ENCODE measurements at places on chromosomes 1 and 21.

GRCh38 chr1:164704954-164705353 lies 146.0 kb downstream of the PBX1 start:
- no peak for DNase-seq

GRCh38 chr1:94722181-94722580 lies 98.0 kb upstream of the SLC44A3 start:
- DNase-seq: no peak

DNA sequence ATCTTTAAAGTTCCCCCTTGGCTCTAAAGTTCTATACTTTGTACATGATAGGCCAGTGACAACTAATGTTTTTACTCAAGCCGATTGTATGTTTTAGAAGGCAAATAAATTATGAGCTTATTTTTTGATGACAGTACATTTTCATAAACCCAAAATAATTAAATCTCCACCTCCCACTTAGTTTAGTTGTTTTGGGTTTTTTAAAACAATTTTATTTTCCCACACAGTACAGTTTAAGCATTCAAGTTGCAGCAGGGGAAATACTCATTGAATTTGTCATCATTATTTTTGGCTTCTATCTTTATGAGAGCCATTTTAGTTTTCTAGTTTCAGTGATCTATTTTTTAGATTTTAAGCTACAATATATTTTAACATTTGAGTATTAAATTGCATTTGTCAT lies 93.6 kb downstream of the OLFML2B start:
- no peak for DNase-seq

DNA sequence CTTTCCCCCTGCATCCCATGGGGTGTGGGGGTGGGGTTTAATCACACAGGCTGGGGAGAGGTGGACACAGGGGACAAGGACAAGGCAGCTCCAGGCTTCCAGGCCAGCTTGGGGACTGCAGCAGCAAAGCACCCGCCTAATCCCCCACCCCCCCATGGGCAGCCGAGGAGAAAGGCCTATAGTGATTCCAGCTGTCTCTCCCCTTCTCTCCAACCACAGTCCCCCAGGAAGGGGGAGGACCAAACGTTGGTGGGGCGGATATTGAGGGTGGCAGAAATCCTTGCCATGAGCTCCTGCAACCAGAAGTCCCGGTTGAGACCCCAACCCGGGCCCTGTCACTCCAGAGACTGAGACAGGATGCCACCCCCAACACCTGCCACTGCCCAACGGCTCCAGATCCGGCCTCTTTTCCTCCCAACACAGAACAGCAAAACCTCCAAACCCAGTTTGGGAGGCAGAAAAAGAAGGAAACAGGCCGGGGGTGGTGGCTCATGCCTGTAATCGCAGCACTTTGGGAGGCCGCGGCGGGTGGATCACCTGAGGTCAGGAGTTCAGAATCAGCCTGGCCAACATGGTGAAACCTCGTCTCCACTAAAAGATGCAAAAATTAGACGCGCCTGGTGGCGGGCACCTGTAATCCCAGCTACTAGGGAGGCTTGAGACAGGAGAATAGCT lies 1.7 kb downstream of the EPHA2 start:
- no peak for DNase-seq

GRCh38 chr1:221272940-221273339 lies 393.7 kb downstream of the HLX start:
- no peak for DNase-seq

DNA sequence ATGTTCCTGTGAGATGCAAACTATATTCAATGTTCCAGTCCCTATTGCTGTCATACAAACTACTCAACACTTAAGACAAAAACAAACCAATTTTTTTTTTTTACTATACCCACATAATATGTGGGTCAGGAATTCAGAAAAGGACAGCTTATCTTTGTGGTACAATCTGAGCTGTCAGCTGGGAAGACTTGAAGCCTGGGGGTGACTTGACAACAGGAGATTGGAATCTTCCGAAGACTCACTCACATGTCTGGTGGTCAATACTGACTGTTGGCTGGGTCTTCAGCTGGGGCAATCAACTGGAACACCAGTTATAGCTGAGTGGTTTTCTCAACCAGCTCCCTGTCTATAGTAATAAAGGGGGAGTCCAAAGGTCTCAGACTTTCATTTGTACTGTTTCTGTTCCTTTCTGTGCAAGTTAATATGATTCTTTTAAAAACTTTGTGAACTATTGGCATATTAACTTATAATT lies 81.7 kb upstream of the ATP1B1 start:
- no peak for DNase-seq

DNA sequence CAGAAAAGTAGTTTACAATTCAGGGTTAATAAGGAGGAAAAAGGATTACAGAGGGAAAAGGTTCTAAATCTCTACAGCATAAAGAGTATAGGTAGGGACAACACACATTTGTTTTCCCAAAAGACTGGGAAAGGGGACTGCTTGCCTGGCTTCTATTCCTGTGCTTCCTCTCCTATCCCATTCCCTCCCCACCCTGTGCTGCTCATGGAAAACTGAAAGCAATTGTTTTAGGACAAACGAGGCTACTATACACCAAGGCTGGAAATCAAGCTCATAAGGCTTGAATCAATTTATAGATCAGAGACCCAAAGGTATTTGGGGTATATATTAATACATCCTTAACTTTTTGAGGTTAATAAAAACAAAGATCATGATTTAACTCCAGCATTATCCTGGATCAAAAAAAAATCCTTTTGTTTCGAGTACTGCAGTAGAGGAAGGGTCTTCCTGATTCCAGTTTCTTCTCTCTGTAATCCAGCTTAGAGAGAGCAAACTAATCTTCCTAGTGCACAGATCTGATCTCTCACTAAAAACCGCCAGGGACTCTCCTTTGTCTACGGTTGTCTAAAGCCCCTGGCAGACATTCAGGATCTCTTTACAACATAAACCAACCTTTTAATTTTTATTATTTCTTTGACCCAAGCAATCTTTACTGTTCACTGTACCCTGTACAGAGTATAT lies 37.4 kb upstream of the A3GALT2 start:
- DNase-seq: no peak

- DNase-seq: no peak
These were observed 103.0 kb downstream of the SSBP3 start for GRCh38 chr1:54302951-54303843.

DNA sequence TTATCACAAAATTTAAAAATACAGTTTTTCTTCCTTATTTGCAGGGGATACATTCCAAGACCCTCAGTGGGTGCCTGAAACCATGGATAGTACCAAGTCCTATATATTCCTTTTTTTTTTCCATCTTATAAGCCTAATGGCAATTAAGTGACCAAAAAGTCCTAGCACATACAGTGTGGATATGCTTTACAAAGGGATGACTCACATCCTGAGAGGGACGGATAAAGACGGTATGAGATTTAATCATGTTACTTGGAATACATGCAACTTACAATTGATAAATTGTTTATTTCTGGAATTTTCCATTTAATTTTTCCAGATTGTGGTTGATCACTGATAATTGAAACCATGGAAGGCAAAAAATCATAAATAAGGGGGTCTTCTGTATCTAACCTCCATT lies 181.2 kb upstream of the BRINP3 start:
- DNase-seq: no peak

DNA sequence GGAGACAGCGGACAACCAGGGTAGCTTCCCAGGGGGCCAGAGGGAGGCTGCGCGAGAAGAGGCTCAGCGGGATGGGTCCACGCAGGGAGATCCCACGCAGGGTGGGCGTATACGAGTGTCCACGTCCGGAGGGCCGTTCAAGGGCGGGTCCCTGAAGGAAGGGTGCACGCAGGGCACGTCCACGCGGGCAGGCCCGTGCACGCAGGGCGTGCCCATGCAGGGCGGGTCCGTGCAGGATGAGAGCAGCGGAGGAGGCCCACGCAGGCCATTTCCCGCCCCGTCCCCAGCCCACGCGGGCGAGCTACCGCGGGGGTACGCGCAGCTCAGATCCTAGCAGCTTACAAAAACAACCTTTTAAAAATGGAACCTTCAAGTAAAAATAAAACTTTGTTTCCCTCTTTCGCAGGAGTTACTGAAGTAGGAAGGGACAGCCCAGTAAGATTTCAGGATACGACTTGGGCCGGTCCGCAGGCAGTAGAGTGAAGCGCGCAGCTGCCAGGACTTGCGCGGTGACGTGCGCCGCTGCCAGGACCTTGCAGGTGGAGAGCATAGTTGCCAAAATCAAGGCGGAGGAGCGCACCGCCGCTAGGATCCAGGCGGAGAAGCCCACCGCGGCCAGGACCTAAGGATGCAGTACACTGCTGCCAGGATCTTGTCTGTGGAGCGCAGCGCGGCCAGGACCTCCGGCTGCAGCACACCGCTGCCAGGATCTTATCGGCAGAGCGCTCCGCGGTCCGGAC lies 416 bp upstream of the RNF187 start:
- DNase-seq: peak; percentile 81

DNA sequence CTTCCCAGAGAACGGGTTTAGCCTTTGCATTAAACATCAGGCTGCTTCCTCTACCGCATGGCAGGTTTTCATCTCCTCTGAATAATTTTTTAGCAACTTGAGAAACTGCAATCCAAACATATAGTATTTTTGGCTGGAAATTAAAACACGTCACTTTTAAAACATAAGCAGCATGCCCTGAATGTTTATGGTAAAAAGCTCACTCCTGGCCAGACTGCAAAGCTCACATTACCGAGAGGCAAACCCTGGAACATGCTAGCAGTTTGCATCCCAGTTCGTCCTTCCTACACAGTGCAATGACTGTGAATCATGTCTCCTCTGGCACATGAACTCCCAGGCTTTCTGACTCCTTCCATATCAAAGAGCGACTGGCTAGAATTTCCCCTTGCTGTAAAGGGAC lies 312.3 kb downstream of the RRAGC start:
- DNase-seq: no peak

DNA sequence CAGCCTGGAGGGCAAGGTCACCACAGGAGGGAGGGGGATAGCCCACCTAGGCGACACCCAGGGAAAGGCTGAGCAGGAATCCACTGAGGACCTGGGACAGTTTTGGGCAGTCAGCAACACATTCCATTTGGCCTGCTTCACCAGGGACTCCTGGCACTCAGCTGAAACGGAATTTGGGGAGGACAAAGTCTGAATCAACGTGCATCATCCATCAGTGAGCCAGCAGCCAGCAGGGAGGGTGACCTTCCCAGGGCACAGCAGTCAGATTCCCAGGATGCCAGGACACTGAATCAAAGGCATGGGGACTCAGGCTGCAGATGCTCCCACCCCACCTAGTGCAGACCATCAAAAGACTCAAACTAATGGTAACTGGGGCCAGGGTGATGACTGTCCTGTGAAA lies 4.6 kb downstream of the SH3BP5L start:
- DNase-seq: no peak

DNA sequence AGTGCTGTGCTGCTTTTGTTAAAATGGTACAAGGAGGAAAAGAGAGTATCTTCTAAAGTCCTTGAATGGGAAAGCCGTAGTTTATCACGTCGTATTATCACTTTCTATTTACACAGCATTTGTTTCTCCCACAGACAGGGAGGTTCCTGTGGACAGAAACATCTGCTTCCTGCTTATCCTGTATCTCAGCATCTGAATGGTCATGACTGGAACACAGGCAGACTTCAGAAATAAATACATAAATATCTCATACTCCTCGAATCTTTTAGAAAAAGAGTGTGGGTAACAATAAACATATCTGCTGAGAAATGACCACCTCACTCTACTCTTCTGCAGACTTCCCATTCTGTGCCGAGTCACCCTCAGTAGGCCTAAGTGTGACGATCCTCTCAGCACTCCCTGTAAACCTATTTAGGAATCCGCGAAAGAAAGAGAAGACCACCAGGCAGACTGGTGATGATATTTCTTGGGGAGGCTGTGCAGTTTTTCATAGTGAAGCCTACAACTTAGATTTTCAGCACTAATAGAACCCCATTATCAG lies 393.5 kb downstream of the SMYD3 start:
- no peak for DNase-seq

GRCh38 chr1:172966844-172967540 lies 83.7 kb downstream of the TNFSF18 start:
- no peak for DNase-seq

DNA sequence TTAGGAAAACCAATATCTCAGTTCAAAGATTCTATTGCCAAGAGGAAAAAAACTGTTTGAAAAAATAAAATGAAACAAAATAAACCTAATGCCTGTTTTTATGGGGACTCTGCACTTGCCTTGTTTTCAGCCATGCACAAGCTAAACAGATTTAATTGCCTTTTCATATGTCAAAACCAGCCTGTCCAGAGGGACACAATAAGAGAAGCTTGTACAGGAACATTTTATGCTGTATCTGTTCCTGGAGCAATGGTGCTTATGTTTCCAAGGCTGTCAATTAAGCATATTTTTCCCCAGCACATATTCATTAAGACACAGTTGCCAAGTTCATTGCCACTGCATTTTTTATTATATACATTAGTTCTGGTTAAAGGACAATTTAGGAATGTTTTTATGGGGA lies 470.9 kb downstream of the LRRIQ3 start:
- DNase-seq: no peak

DNA sequence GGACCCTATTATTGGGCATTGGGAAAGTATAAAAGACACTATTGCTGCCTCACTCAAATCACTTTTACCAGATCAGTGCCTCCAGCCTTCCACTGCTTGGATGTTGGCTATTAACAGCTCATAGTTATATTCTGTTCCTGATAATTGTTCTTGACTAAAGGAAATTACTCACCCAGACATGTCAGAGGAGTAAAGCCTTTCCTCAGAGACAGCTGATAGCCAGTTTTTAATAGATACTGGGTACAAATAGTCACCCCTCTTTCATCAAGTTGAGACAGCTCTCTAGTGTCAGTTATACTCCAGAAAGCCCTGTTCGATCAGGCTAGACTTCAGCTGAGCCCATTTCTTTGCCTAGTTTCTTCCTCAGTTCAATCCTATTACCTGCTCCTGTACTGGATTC lies 876.1 kb upstream of the B3GALT2 start:
- DNase-seq: no peak

DNA sequence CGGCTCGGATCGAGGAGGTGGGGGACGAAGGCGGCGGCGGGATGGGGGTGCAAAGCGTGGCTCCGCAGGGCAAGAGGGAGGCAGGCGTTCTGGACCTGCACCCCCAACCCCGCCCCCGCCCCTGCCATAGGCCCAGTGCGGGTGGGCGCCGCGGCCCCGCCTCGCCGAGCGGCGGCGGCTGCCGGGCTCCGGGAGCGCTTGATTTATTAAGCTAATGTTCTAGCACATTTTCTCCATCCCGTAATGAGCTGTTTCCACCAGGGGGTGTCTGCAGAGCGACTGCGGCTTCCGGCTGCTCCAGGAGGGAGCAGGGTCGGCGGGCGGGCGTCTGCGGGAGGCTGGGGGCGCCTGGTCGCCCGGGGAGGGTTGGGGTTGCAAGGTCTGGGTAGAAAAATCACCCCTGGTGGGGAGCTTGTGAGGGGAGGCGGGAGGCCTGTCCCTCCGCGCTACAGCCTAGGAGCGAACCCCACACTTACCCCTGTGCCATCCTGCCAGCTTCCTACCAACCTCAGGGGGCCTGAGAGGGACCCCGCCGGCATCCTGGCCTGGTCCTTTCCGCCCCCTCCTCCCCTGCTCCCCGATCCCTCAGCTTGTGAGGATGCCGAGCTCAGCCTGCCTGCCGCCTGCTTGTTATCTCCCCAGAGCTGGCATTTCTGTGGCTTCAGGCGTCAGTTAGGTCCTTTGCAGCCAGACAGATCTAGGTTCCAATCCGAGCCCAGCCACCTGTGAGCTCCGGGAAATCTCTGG lies 48.5 kb upstream of the ACOT11 start:
- DNase-seq: peak; percentile 53
